GM23248 (cell line): ENCODE measurements at places on chromosomes 3 and 15.
A peak's percentile ranks its signal among the peaks of the same experiment; 100 is the strongest.

DNA sequence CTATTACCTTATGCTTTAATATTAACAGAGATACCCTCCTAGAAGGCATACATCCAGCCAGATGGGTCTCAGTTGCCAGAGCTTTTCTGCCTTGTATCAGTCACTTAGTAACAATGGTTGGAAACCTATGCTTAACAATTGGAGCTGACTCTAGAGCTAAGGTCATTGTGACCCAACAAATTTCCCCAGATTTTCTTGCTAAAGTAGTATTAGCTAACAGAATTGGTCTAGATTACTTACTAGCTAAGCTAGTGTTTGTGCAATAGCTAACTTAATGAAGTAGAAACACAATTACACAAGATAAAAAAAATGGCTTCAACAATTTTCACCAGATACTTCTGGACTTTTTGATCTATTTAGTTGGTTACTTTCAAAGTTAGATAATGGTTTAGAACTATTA is 236.9 kb downstream of the NSUN3 start:
- H3K27me3 ChIP-seq, result no peaks in the 10 kb centered on the region
- no peak for DNase-seq
- no peaks in the 10 kb centered on the region for H3K36me3 ChIP-seq
- no peak overlapping the region for H3K4me3 ChIP-seq

- H3K36me3 ChIP-seq, result no peaks in the 10 kb centered on the region
- no peaks in the 10 kb centered on the region for H3K27me3 ChIP-seq
- peak; percentile 100 for DNase-seq
Measured at GRCh38 chr3:8443829-8444791, 57.5 kb upstream of the LMCD1 start.

DNA sequence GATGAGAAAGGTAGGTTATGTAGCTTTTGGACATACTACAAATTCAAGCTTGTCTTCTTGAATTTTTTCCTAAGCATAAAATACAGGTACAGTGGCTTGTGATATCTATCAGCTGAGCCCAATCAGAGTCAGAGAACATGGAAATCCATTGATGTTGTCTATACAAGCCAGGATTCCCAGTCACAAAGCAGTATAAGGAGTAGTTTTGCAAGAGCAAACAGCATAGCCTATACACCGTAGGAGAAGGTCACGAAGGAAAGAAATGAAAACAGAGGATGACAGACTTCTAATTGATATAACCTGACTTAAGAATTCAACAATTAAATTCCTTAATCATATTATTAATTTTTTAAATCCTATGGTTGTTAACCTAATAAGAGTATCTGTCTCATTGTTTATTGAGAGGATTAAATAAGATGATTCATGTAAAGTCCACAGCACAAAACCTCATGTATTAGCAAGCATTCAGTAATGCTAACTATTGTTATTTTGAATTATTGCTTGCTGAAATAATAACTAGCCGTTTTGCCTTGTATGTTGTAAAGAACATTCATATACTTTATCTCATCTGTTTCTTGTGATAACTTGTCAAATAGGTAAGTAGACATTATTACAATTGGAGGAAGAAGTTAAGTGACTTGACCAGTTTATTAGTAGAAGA is 276.6 kb upstream of the ZPLD1 start:
- no peaks in the 10 kb centered on the region for H3K27me3 ChIP-seq
- no peaks in the 10 kb centered on the region for H3K36me3 ChIP-seq
- H3K4me1 ChIP-seq, result peaks cover 24% of the 10 kb centered on the region
- peak; percentile 63 for DNase-seq

- H3K27ac ChIP-seq, result no peak overlapping the region
- H3K4me3 ChIP-seq, result no peak overlapping the region
- DNase-seq, result no peak
- peaks cover 10% of the 10 kb centered on the region for H3K4me1 ChIP-seq
- peaks cover 19% of the 10 kb centered on the region for H3K36me3 ChIP-seq
- no peaks in the 10 kb centered on the region for H3K27me3 ChIP-seq
Measured at GRCh38 chr3:168037020-168037419, 58.7 kb downstream of the GOLIM4 start.

DNA sequence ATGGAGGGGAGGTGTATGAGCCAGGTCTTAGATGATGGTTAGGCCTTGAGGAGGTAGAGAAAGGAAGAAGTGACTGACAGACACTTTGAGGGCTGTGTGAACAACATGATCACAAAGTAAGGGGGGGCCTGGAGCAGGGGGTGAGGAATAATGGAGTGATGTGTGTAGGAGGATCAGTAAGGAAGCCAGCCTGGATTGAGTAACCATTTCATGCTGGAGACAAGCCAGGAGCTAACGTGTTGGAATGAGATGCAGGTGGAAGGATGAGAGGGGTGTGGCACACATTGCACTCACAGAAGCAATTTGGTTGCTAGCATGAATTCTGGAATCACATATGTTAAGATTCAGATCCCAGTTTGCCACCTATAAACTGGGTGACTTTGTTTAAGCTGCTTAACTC is 65.5 kb downstream of the BBX start:
- H3K4me3 ChIP-seq, result no peak overlapping the region
- no peak overlapping the region for H3K27ac ChIP-seq
- no peaks in the 10 kb centered on the region for H3K4me1 ChIP-seq
- no peaks in the 10 kb centered on the region for H3K27me3 ChIP-seq

GRCh38 chr15:74253211-74253921 is 17.2 kb downstream of the CCDC33 start:
- DNase-seq, result peak; percentile 22
- no peaks in the 10 kb centered on the region for H3K27me3 ChIP-seq
- H3K4me1 ChIP-seq, result peaks cover 22% of the 10 kb centered on the region
- H3K4me3 ChIP-seq, result no peak overlapping the region

GRCh38 chr3:124221422-124221821 is 229.5 kb upstream of the ROPN1 start:
- peak; percentile 12 for DNase-seq
- no peak overlapping the region for H3K4me3 ChIP-seq
- H3K36me3 ChIP-seq, result no peaks in the 10 kb centered on the region
- H3K4me1 ChIP-seq, result no peaks in the 10 kb centered on the region

- no peak overlapping the region for H3K27ac ChIP-seq
- peak; percentile 21 for DNase-seq
- H3K4me1 ChIP-seq, result peaks cover 18% of the 10 kb centered on the region
- no peaks in the 10 kb centered on the region for H3K36me3 ChIP-seq
- no peaks in the 10 kb centered on the region for H3K27me3 ChIP-seq
Measured at GRCh38 chr3:183291497-183292031, 38.5 kb downstream of the B3GNT5 start.

- no peaks in the 10 kb centered on the region for H3K27me3 ChIP-seq
- H3K4me1 ChIP-seq, result peaks cover 47% of the 10 kb centered on the region
- H3K27ac ChIP-seq, result peak overlapping the region; percentile 89
- H3K36me3 ChIP-seq, result no peaks in the 10 kb centered on the region
Measured at GRCh38 chr15:44101286-44101685, 93.8 kb downstream of the FRMD5 start.

DNA sequence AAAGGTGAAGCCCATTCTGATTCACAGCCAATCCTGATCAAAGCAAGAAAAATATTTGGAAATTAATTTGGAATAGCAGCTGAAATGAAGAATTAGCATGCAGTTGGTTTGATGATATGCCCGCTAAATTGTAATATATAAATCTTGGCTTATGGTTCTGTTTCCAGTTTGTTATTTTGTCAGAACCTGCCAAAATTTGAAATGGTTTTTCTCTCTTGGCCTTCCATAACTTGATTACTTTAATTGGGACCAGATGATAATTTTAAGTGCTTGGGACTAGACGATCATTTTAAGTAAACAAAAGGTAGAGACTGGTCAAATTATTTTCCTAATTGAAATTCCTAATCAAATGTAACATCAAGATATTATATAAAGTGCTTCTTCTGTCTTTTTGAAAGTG is 842.4 kb downstream of the TBL1XR1 start:
- H3K27me3 ChIP-seq, result no peaks in the 10 kb centered on the region
- no peaks in the 10 kb centered on the region for H3K36me3 ChIP-seq
- H3K27ac ChIP-seq, result no peak overlapping the region
- DNase-seq, result no peak
- peaks cover 27% of the 10 kb centered on the region for H3K4me1 ChIP-seq

GRCh38 chr3:132756108-132756650 is 34.0 kb upstream of the NPHP3 start:
- H3K27me3 ChIP-seq, result no peaks in the 10 kb centered on the region
- H3K36me3 ChIP-seq, result no peaks in the 10 kb centered on the region
- H3K27ac ChIP-seq, result no peak overlapping the region
- no peak overlapping the region for H3K4me3 ChIP-seq
- no peak for DNase-seq

- no peak overlapping the region for H3K27ac ChIP-seq
- DNase-seq, result no peak
- H3K36me3 ChIP-seq, result no peaks in the 10 kb centered on the region
- H3K27me3 ChIP-seq, result no peaks in the 10 kb centered on the region
Measured at GRCh38 chr3:156339491-156339890, 215.4 kb downstream of the SSR3 start.

- peak overlapping the region; percentile 11 for H3K4me3 ChIP-seq
- peak; percentile 86 for DNase-seq
- H3K4me1 ChIP-seq, result peaks cover 16% of the 10 kb centered on the region
- no peaks in the 10 kb centered on the region for H3K27me3 ChIP-seq
- H3K27ac ChIP-seq, result peak overlapping the region; percentile 68
Measured at GRCh38 chr3:151016478-151016795, 43.9 kb upstream of the CLRN1 start.

- H3K36me3 ChIP-seq, result 0 out of 2 replicates have a peak, but pooled peaks cover 4% of the 10 kb centered on the region
- peak within 1 kb of the TSS; percentile 87 for H3K27ac ChIP-seq
- H3K4me3 ChIP-seq, result peak within 1 kb of the TSS; percentile 81
- no peaks in the 10 kb centered on the region for H3K27me3 ChIP-seq
- peak; percentile 99 for DNase-seq
Measured at GRCh38 chr3:49673715-49674496, at the start of gene APEH. Gene APEH, plus strand, starts transcription at chr3:49674351. Its CDS starts 51 bp downstream, at chr3:49674402.

- H3K27me3 ChIP-seq, result peaks cover 15% of the 10 kb centered on the region
- H3K27ac ChIP-seq, result no peak overlapping the region
- no peaks in the 10 kb centered on the region for H3K4me1 ChIP-seq
- no peak overlapping the region for H3K4me3 ChIP-seq
Measured at GRCh38 chr3:28835751-28836150, 445.1 kb upstream of the RBMS3 start.

DNA sequence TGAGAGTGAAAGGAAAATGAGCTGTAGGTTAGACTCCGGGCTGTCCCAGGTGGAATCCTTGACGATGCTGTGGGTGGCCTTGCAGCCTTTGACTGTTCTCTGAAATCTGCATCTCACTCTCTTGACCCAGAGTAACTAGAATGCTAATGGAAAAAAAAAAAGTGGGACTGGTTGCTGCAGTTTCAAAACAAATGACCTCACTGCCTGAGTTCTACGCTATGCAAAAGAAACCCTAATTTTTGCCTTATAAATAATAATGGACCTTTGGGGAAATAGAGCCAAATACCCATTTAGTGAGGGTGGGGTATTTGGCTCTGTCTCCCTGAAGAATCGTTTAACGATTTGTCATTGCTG is 309.7 kb upstream of the C2CD4B start:
- H3K27ac ChIP-seq, result peak overlapping the region; percentile 37
- peaks cover 45% of the 10 kb centered on the region for H3K4me1 ChIP-seq
- H3K36me3 ChIP-seq, result no peaks in the 10 kb centered on the region

- H3K4me1 ChIP-seq, result peaks cover 17% of the 10 kb centered on the region
- H3K27me3 ChIP-seq, result no peaks in the 10 kb centered on the region
- no peak overlapping the region for H3K4me3 ChIP-seq
- no peak for DNase-seq
- H3K27ac ChIP-seq, result no peak overlapping the region
Measured at GRCh38 chr3:156664011-156664830, 10.2 kb upstream of the TIPARP start.

DNA sequence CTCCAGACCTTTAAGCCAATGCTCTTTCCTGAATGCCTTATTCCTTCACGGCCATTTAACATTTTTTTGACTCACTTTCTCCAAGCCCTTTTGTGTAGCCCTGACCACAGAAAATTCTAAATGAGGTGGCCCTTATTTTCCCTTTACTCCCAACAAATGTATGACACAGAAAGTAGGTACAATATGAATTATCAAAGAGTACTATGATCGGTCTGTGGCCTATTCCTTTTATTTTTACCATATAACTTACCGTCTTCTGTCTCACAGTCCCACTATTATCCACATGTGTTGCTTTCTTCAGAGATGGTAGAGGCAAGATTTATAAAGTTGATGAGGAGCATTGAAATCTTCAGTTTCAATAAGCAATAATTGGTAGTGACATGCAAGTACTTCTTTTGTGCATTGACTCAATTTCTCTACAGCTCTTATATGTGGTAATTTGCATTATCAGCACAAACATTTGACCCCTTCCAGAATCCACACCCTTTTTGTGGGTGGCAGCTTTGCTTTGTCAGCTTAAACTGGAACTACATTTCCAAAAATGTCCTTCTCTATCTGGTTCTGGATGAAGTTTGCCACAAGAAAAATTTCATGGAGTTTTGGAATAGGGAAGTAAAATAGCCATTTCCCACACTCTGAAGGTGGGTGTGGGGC is 143.8 kb upstream of the GADL1 start:
- no peak for DNase-seq
- H3K36me3 ChIP-seq, result no peaks in the 10 kb centered on the region
- no peak overlapping the region for H3K27ac ChIP-seq

DNA sequence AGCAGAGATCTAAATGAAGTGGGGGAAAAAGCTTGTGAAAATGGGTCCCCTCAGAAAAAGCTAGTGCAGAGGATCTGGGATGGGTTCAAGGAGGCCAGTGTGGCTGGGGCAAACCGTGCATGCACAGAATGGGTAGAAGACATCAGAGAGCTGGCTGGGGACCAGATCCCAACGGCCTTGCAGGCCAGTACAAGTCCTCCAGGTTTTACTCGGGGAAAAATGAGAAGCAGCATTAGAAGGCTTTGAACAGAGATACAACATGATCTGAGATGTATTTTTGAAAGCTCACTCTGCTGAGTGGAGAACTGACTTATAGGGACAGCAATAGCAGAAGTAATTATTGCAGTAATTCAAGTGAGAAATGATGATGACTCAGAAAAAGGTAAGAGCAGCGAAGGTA is 114.5 kb downstream of the HERC1 start:
- no peaks in the 10 kb centered on the region for H3K27me3 ChIP-seq
- no peak overlapping the region for H3K27ac ChIP-seq
- DNase-seq, result no peak
- H3K4me1 ChIP-seq, result peaks cover 16% of the 10 kb centered on the region
- H3K36me3 ChIP-seq, result peaks cover 2% of the 10 kb centered on the region

DNA sequence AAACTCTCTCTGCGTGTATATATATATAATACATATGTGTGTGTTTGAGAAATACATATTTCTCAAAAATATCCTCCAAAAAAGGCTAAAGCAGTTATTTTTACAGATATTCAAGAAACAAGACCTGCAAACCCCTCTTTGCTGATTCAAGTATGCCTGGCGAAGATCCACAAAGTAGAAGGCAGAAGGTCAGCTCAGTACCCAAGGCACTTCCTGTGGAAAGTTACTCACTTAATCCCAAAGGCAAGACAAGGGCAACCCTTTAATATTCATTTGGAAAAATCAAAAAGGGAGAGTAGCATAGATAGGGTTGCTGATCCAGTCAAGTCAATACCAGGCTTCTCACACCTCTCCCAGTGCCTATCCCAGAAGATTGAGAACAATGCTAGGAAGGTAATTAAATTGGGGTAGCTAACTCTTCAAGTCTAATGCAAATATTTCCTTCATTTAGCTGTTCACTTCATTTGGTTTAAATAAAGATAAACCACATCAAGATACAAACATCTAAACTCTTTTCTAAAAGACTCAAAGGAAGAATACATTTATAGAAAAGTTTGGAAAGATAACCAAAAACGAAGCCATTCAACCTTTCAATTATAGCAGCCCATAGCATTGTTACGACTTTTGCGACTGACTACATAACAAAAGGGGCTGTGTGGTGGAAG is 7.2 kb downstream of the COX17 start:
- peaks cover 13% of the 10 kb centered on the region for H3K4me1 ChIP-seq
- H3K4me3 ChIP-seq, result no peak overlapping the region
- H3K27me3 ChIP-seq, result no peaks in the 10 kb centered on the region
- H3K36me3 ChIP-seq, result peaks cover 12% of the 10 kb centered on the region; the same call in 1 of the 2 replicates
